ENCODE measurements at places on chromosomes 6 and 20.

DNA sequence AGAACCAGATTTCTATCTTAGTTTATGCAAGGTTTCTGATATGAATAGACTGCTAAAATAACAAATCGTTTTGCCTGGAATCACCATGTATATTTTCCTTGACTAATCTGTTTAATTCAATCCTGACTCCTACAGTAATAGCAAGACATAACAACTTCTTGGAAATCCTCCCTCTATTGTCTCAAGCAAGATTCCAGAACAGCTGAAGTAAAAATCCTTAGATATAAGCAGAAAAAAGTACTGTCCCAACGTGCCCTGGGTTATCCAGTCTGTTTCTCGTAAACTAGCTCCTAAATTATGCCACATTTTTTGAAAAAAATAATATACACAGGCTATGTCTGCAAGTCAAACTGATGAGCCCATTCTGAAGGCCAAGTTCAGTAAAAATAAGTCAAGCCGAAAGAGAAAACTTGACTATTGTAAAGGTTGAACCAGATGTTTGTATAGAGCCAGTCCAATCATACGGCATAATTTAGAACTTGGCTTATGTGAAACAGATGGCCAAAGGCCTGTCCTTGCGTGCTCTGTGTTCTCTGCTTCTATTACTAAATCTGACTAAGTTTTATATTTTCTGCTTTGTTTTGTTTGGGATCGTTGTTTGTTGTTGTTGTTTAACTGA lies 341.6 kb upstream of the NRSN1 start:
- H3K36me3 ChIP-seq, result no peaks in the 10 kb centered on the region
- no peaks in the 10 kb centered on the region for H3K4me1 ChIP-seq
- no peaks in the 10 kb centered on the region for H3K27me3 ChIP-seq
- no peak for DNase-seq

DNA sequence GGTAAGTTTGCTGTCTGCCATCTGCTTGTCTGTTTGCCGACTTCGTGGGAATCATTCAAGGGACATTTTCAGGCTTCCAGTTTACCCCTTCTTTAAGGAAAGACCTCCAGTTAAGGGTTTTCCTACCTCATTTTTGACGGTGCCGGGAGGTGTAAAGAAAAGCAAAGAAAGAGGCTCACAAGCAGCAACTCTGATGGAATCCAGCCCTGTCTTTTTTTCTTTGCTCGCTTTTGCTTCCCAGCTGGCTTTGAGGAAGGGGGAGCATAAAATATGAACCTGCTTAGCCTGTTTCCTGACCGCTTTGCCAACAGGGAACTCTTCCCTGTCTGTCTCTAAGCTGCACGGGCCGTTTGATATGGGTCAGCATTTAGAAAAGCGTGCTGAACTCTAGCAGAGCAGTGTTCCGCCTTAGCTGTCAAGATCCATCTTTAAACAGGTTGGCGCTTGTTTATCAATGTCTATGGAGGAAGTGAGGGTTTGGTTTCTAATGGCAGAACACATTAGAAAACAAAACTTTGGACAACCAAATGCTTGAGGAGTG lies 13.8 kb downstream of the SYTL3 start:
- no peak overlapping the region for H3K4me3 ChIP-seq
- H3K27ac ChIP-seq, result no peak overlapping the region
- H3K27me3 ChIP-seq, result no peaks in the 10 kb centered on the region
- peaks cover 59% of the 10 kb centered on the region for H3K36me3 ChIP-seq

DNA sequence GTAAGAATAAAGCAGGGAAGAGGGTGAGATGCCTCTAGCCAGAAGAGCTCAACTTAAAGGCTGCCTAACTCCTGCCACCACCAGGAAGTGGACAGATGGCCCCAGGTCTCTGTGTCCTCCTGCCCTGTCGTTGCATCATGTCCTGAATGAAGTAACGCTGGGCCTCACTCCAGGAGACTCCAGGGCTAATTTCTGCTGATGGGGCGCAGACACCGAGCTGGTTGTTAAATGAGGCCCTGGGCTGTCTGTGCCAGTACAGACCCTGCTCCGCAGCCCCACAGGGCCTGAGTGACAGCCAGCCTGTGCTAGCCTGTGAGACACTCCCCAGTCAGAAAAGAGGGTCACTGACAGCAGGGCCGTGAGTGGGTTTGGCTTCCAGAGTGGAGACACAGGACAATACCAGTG lies 6.5 kb downstream of the IP6K3 start:
- peaks cover 2% of the 10 kb centered on the region for H3K27me3 ChIP-seq
- no peak overlapping the region for H3K27ac ChIP-seq
- no peak overlapping the region for H3K4me3 ChIP-seq
- no peaks in the 10 kb centered on the region for H3K36me3 ChIP-seq

DNA sequence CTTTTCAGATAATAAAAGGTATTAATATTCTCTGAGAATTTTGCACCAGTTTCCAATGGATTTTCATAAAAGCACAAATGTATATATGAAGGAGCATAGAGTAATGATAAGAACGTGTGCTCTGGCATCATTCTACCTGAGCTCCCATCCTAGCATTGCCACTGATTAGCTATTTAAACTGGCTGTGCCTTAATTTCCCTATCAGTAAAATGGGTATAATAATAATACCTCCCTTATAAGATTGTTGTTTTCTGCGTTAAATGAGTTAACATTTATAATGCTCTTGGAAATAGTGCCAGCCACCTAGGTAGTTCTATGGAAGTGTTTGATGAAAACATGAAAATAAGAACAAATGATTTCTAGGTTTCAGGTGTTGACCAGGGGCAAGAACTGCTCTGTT lies 11.2 kb downstream of the ZKSCAN3 start:
- H3K36me3 ChIP-seq, result peaks cover 20% of the 10 kb centered on the region
- peaks cover 13% of the 10 kb centered on the region for H3K4me1 ChIP-seq
- H3K27ac ChIP-seq, result no peak overlapping the region
- no peak for DNase-seq

DNA sequence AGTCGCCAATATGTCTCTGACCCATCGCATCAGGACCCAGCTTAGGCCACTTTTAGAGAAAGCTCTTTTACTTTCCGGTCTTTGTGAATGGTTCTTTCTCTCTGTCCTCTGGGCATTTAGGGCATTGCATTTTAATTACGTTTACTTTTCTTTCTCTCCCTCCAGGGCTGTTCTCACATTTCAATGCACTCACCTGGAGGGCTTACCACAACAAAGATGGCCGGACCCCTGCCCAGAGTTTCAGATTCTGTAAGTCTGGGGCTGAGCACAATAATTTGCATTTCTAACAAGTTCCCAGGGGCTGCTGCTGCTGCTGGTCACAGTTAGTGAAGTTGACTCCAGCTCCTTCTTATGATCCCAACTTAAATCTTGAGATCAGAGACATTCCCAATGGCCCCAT lies 3.0 kb downstream of the ANKRD66 start:
- peaks cover 6% of the 10 kb centered on the region for H3K27me3 ChIP-seq
- H3K36me3 ChIP-seq, result no peaks in the 10 kb centered on the region
- H3K27ac ChIP-seq, result no peak overlapping the region
- no peak overlapping the region for H3K4me3 ChIP-seq

- H3K36me3 ChIP-seq, result no peaks in the 10 kb centered on the region
- peaks cover 1% of the 10 kb centered on the region for H3K4me1 ChIP-seq
- peaks cover 7% of the 10 kb centered on the region for H3K27me3 ChIP-seq
- DNase-seq, result no peak
These were observed 259.2 kb downstream of the ADGB start for GRCh38 chr6:146857980-146858347.

GRCh38 chr6:112513175-112513574 lies 166.0 kb downstream of the RFPL4B start:
- no peak for DNase-seq
- no peaks in the 10 kb centered on the region for H3K36me3 ChIP-seq
- no peak overlapping the region for H3K4me3 ChIP-seq
- H3K27ac ChIP-seq, result no peak overlapping the region
- H3K27me3 ChIP-seq, result no peaks in the 10 kb centered on the region

DNA sequence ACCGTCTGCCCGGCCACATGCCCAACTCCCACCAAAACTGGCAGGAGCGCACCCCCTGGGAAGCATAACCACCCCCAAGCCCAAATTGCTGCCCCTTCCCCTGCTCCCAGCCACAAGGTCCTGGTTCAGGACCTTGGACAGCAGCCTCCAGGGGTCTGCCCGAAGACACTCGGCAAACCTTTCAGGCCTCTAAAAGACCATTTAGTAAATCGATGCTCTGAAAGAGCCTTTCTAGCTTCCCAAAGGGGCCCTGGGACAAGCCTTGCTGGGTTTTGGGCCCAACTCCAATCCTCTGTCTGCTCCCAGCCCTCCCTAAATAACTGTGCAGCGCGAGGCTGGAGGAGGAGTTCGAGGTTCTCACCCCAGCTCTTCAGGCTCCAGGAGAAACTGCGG lies 30.5 kb downstream of the GRM4 start:
- peak; percentile 5 for DNase-seq
- no peak overlapping the region for H3K27ac ChIP-seq
- no peaks in the 10 kb centered on the region for H3K4me1 ChIP-seq
- H3K27me3 ChIP-seq, result peaks cover 12% of the 10 kb centered on the region

- no peaks in the 10 kb centered on the region for H3K36me3 ChIP-seq
- H3K4me3 ChIP-seq, result no peak overlapping the region
- DNase-seq, result no peak
- H3K27me3 ChIP-seq, result peaks cover 6% of the 10 kb centered on the region
- peak overlapping the region; percentile 42 for H3K27ac ChIP-seq
- H3K4me1 ChIP-seq, result peaks cover 19% of the 10 kb centered on the region
These were observed 108.8 kb downstream of the ASXL1 start for GRCh38 chr20:32466739-32467505.

GRCh38 chr20:10543480-10543879 lies 108.4 kb downstream of the SLX4IP start:
- no peaks in the 10 kb centered on the region for H3K36me3 ChIP-seq
- no peak for DNase-seq
- H3K27me3 ChIP-seq, result no peaks in the 10 kb centered on the region
- H3K27ac ChIP-seq, result no peak overlapping the region
- peaks cover 21% of the 10 kb centered on the region for H3K4me1 ChIP-seq

GRCh38 chr6:134888316-134888715 lies 61.6 kb downstream of the ALDH8A1 start:
- no peak for DNase-seq
- no peak overlapping the region for H3K4me3 ChIP-seq
- H3K27me3 ChIP-seq, result peaks cover 13% of the 10 kb centered on the region
- no peak overlapping the region for H3K27ac ChIP-seq
- no peaks in the 10 kb centered on the region for H3K4me1 ChIP-seq

GRCh38 chr20:33693741-33694638 lies 7.8 kb upstream of the E2F1 start:
- no peak overlapping the region for H3K27ac ChIP-seq
- H3K4me1 ChIP-seq, result peaks cover 18% of the 10 kb centered on the region
- no peaks in the 10 kb centered on the region for H3K27me3 ChIP-seq
- H3K36me3 ChIP-seq, result peaks cover 3% of the 10 kb centered on the region
- no peak for DNase-seq

DNA sequence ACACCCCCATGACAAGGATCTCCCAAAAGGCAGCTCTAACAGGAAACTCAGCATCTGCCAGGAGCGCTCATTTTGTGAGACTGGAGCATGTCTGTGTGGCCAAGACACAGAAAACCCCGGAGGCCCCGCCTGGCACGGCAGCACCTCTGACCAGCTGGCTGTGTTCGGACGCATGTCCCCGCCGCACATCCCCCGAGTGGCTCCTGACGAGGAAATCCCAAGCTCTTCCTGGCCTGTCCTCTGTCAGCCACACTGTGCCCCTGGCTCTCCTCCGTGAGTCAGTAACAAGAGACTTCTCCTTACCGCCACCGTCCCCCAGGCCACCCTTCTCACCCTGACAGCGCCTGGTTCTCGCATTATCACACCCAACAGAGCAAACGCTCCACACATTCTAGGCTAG lies 14.4 kb downstream of the SLC2A4RG start:
- no peak overlapping the region for H3K27ac ChIP-seq
- no peak for DNase-seq
- peaks cover 67% of the 10 kb centered on the region for H3K4me1 ChIP-seq
- no peaks in the 10 kb centered on the region for H3K27me3 ChIP-seq

DNA sequence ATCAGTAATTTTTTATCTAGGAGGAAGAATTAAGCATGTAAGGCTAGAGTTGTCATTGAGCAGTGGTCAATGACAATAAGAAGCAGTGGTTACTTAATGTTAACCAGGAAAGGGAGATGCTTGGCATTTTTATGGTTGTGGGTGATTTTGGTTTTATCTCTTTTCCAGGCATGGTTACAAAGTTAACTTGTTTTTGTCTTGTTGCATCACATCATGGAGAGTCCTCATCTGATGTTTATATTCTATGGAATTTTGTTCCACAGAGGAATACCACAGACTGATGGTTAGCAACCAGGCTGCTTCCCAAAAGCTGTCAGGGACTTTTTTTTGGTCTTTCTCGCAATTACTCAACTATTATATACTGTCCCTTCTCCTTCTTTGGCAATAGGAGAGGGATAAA lies 32.7 kb downstream of the OPRM1 start:
- DNase-seq, result no peak
- H3K4me1 ChIP-seq, result no peaks in the 10 kb centered on the region
- peaks cover 3% of the 10 kb centered on the region for H3K36me3 ChIP-seq
- peaks cover 5% of the 10 kb centered on the region for H3K27me3 ChIP-seq
- no peak overlapping the region for H3K4me3 ChIP-seq

DNA sequence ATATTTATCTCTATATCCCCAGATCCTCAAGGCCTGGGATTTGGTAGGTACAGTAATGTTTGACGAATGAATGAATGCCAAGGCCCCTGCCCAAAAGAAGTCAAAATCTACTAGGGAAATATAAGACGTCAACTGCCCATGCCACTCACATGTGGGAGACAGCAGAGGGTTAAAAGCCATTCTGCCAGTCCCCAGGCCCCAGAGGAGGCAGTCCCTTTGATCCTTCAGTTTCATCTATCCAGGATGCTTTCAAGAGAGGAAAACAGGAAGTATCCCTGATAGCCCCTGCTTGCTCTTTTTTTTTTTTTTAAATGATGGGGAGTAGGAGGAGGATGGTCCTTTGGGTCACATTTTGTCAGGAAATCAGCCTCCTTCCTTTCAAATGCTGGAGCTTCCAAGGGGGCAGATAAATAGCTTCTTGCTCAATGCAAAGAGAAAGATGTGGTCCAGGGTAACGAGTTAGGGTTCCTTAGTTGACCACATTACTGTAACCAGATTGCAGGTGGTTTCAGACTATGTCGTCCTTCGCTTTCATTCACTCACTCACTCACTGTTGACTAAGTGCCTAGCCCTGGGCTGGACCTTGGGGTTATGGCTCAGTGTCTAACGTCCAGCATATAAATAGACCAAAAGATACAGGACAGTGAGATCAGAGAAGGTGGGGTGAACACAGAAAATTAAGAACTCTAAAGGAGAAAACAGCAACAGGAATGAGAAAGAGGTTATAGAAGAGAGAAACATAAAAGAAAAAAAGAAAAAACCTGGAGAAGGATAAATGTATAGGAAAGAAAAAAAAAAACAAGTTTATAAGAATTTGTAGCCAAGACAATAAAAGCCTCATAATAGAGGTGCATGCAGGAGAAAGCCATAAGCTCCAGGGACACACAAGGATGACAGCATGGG lies 64.6 kb upstream of the PIM1 start:
- H3K4me1 ChIP-seq, result peaks cover 40% of the 10 kb centered on the region
- H3K36me3 ChIP-seq, result no peaks in the 10 kb centered on the region
- DNase-seq, result no peak
- no peak overlapping the region for H3K4me3 ChIP-seq
- peaks cover 14% of the 10 kb centered on the region for H3K27me3 ChIP-seq
- no peak overlapping the region for H3K27ac ChIP-seq

GRCh38 chr20:3420211-3420707 lies 12.8 kb upstream of the DNAAF9 start:
- H3K27ac ChIP-seq, result peak overlapping the region; percentile 79
- peaks cover 6% of the 10 kb centered on the region for H3K4me1 ChIP-seq
- no peaks in the 10 kb centered on the region for H3K36me3 ChIP-seq
- peak overlapping the region; percentile 42 for H3K4me3 ChIP-seq

Measured in immature natural killer cell (primary cell).